ELR (cell line): ENCODE measurements at places on chromosomes 12 and 14.
A peak's percentile ranks its signal among the peaks of the same experiment; 100 is the strongest.

DNA sequence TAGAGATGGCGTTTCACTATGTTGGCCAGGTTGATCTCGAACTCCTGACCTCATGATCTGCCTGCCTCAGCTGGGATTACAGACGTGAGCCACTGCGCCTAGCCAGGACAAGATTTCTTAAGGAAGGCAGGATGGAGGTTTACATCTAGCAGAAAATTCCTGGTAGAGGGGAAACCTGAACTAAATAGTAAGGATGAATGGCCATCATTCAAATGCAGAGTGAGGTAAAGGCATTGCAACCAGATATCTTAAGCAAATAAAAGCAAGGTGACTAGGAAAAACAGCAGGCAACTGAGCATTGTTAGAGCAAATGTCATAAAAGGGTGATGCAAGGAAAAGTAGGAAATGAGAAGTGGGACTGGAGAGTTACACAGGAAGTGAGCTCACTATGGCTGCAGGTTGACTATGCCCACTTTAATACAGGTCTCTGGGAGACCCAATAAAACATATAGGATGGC lies 133.0 kb downstream of the SOX5 start:
- no peak for DNase-seq

GRCh38 chr12:2637371-2637770 lies 157.4 kb upstream of the FKBP4 start:
- DNase-seq, result no peak

DNA sequence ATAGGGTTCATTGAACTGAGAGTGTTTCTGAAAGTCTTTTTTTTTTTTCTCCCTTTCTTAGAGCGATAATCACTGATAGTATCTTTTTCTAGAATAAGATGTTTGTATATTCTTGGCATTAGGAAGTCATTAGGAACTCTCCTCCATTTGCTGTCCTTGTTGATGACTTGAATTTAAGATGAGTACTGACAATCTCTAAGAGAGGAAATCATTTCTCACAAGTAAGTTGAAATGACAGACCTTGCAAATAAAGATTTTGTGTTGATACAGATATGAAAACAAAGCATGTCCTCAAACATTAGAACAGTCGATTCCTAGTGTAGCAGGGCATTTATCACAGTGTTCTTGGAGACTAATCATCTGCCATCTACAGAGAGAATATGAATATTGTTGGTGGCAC lies 458.4 kb upstream of the SYT1 start:
- DNase-seq, result no peak

- DNase-seq, result peak; percentile 76
These were observed 102.8 kb downstream of the SLC16A7 start for GRCh38 chr12:59698600-59698999.

DNA sequence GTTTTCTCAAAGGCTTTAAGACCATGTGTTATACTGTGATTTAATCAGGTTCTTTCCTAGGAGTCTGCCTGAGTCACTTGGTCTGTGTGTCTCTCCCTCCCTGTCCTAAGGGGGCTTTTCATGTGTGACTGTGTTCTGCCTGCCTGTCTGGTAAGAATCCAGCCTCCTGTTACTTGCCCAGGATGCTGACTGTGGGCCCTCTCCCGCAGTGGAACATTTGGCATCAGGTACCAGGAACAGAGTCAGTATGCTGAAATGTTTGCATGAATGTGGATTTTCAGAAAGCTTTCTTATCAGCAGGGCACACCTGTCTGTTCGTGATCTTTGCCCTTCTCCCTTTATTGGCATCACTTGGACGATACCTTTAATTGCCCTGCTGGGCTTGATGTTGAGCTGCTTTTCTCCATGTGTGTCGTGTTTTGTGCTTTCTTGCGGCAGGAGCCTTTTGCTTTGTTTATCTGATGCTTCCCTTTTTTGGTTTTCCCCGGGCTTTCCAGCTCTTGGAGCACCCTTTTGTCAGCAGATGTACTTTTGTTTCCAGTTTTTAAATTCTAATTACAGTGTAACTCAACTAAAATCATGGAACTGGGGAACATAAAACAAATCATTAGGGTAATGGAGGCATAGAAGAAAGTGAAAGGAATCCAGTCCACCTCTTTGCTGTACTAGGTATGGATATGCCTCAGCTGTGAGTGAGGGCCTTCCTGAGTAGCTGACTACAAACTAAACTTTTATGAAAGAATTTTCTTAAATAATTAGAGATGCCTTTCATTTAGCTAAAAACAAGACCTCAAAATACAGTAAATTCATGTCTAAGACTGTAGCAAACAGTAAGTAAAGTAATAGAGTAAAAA lies 72.5 kb downstream of the TRAF3 start:
- DNase-seq, result peak; percentile 60

DNA sequence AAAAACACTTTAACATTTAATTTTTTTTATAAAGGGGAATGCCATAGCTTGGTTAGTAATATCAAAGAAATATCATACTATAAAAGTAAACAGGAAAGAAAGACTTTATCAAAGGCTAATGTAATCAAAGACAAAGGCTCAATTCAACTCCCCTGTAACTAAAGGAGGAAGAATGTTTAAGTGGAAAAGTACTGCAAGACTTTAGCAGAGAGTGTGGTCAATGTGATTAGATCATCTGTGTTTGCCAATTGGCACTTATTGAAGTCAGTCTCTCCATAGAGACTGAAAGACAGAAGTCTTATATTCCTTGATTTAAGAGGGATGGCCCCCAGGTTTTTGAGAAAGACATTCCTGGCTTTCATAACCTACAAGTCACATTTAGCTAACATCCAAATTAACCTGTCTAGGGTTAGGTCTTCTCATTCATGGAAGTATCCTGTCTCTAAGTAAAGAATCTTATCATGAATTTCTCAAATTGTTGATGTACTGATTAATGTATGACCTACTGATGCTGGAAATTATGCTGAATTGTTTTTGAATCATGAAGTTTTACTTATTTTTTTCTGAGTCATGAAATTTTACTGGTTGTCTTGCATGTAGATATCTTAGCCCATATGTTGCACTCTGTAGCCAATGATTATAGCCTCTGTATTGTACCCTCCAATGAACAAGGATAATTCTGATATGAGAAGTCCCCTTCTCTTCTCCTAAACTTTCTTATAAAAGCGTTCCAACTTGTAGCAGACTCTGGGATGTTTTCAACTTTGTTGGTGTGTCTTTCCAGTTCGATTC lies 65.4 kb downstream of the ATXN7L3B start:
- DNase-seq, result peak; percentile 13

GRCh38 chr14:63759456-63759855 lies 31.6 kb upstream of the SGPP1 start:
- DNase-seq, result peak; percentile 28

GRCh38 chr14:102878970-102879460 lies 43.4 kb upstream of the AMN start:
- peak; percentile 14 for DNase-seq
